ENCODE measurements at places on chromosomes 2 and 18.
A peak's percentile ranks its signal among the peaks of the same experiment; 100 is the strongest.

GRCh38 chr2:173059971-173060461 lies 15.6 kb upstream of the MAP3K20 start:
- no peak for DNase-seq

DNA sequence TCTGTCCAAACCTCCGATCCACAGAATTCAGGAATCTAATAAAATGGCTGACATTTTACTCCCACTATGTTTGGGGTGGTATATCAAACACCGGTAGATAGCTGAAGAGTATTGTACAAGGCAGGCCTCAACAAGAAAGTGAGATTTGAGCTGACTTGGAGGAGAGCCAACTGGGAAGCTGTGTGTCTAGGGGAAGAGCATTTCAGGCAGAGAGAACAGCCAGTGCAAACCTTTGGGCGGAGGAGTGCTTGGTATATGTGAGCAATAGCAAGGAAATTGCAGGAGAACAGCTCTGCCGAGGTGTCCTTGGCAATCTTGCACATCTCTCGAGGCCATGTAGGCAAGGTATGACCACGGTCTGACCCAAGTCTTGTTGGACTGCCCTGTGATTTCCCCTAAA lies 1.8 kb upstream of the MERTK start:
- DNase-seq = peak; percentile 64

DNA sequence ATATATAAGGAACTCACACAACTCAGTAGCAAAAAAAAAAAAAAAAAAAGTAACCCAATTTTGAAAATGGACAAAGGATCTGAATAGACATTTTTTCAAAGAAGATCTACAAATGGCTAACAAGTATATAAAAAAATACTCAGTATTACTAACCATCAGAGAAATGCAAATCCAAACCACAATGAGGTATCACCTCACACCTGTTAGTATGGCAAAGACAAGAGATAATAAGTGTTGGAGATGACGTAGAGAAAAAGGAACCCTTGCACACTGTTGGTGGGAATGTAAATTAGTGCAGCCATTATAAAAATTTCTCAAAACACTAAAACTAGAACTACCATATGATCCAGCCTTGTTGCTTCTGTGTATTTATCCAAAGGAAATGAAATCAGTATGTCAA lies 5.8 kb upstream of the CNDP1 start:
- DNase-seq = no peak

DNA sequence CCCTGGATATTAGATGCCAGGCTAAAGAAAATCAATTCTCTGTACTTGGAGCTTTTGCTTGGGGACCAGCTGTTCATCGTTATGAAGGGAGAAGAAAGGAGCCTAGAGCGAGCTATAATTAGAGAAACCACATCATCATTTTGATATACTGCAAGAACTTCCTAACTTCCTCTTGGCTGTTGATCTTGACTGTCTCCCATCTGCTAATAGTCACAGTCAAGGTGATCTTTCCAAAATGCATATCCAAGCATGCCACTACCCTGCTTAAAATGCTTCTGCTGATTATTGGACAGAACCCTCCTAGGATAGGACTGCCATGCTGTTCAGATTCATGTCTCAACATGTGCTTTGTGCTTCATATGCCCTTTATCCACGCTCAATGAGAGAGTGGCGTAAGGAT lies 54.8 kb downstream of the RAPGEF4 start:
- DNase-seq = no peak

- no peak for DNase-seq
Observed at GRCh38 chr2:113976277-113976928, 86.5 kb downstream of the ACTR3 start.

GRCh38 chr2:33240178-33240577 lies 236.3 kb upstream of the RASGRP3 start:
- no peak for DNase-seq

All from NCI-H510A treated with DMSO at 0.1 percent for 48 hours (cell line).